B cell (primary cell): ENCODE measurements at places on chromosomes 7 and 10. TPM values are rescaled to one million over a fixed set of nuclear protein-coding genes. Genes with fewer than 3 reads are reported as not detected.

- H3K4me1 ChIP-seq: peaks cover 67% of the 10 kb centered on the region
- no peak for DNase-seq
- no peak overlapping the region for H3K27ac ChIP-seq
- no peaks in the 10 kb centered on the region for H3K27me3 ChIP-seq
Observed at GRCh38 chr10:11238893-11239292, 221.2 kb downstream of the CELF2 start.

Gene WDR86
- 1.5 and 2.4 TPM in 2 replicates for polyA plus RNA-seq

DNA sequence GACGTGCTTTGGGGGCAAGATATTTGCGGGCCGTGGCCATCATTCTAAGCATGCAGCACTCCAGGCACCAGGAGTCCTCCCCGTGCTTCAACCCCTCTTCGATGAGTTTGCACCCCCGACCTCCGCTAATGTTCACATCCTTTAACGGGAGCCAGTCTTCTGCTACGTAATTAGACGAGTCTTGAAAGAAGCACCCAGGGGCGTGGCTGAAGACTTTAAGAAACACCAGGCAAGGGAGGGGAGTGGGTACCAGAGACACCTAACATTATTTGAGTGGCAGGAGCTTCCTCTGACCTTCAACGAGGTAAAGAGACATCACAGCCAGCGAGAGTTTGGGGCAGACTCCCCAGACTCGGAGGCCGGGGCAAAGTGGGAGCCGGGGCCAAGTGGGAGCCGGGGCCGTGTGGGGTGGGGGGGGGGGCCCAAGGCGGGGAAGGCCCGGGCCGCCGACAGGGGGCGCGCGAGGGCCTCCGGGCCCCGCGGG is 31.1 kb upstream of the TOMM7 start:
- H3K27ac ChIP-seq: peak overlapping the region; percentile 14
- DNase-seq: peak; percentile 84
- H3K4me3 ChIP-seq: peak overlapping the region; percentile 80
- H3K36me3 ChIP-seq: no peaks in the 10 kb centered on the region
- H3K4me1 ChIP-seq: peaks cover 17% of the 10 kb centered on the region

DNA sequence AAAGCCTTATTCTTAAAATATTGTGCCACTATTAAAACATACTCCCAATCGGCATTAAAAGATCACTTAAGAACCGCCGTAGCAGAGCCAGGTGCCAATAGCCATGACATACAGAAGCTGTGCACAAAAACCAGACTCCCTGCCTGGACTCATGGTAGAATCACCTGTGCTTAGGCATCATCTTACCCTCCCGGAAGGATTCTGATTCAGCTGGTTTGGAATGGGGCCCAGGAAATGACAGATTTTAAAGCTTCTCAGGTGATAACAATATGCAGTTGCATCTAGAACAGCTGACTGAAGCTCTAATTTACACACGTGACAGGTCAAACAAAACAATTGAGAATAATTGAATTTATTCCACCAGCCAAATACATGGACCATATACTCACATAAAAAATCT is 10.7 kb downstream of the A1CF start:
- no peak overlapping the region for H3K4me3 ChIP-seq
- H3K4me1 ChIP-seq: no peaks in the 10 kb centered on the region
- H3K27ac ChIP-seq: no peak overlapping the region
- no peak for DNase-seq
- H3K27me3 ChIP-seq: no peaks in the 10 kb centered on the region

Gene ZNF503
- polyA plus RNA-seq: 0.04 and 0.16 TPM in 2 replicates

Gene NUDT1
- polyA plus RNA-seq: 15.6 and 21.1 TPM in 2 replicates

DNA sequence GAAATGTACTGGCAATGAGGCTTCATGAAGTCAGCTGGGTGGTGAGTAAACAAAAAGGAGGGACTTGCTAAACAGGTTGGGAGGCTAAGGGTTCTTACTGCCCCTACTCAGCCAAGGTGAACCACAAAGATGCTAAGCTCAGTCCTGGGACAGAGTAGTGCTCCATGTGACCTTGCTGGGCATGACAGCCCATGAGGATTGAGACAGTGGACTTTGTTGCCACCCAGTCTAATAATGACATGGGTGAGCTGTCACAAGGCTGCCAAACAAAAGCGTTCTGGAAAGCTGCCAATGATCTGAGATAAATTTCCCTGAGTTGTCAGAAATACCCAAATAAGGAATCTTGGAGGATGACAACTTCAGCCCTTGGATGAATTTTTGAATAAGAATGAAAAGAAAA is 75.2 kb downstream of the CLEC2L start:
- no peaks in the 10 kb centered on the region for H3K4me1 ChIP-seq
- H3K4me3 ChIP-seq: no peak overlapping the region
- no peaks in the 10 kb centered on the region for H3K27me3 ChIP-seq
- H3K27ac ChIP-seq: no peak overlapping the region
- peaks cover 7% of the 10 kb centered on the region for H3K36me3 ChIP-seq
- no peak for DNase-seq

Gene IGF2BP3
- 0.50 and 0.63 TPM in 2 replicates for polyA plus RNA-seq

DNA sequence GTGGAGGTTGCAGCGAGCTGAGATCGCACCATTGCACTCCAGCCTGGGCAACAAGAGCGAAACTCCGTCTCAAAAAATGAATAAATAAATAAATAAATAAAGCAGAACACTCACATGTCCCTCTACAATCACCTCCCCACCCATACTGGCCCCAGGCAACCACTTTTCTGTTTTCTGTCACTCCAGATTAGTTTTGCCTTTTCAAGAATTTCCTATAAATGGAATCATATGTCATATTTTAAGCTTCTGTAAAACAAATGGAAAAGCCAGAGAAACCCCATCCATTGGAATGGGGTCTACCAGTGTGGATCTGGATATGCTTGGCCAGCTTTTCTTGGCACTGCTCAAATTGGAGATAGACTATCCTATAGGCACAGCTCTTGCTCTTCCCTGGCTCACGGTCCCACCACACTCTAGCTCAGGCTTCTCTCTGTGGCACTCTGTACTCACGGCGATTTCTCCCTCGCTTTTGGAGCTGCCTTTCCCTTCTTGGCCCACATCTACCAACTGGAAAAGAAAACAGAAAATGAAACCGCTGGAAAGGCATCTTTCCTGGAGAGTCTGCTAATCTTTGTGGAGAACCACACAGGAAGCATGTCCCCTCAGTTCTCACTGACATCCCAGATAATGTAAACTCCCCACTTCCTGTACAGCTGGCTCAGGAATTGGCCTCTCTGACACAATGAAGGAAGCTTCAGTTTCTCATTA is 210.1 kb downstream of the JCAD start:
- no peak for DNase-seq
- H3K4me1 ChIP-seq: no peaks in the 10 kb centered on the region
- H3K36me3 ChIP-seq: no peaks in the 10 kb centered on the region
- H3K4me3 ChIP-seq: no peak overlapping the region

Gene HYAL4
- polyA plus RNA-seq: 0.42 TPM in 1 of 2 replicates, not detected in the other

- no peak overlapping the region for H3K4me3 ChIP-seq
- H3K36me3 ChIP-seq: peaks cover 4% of the 10 kb centered on the region
- peaks cover 2% of the 10 kb centered on the region for H3K27me3 ChIP-seq
- DNase-seq: no peak
Observed at GRCh38 chr10:100485366-100485765, 22.6 kb downstream of the WNT8B start.

DNA sequence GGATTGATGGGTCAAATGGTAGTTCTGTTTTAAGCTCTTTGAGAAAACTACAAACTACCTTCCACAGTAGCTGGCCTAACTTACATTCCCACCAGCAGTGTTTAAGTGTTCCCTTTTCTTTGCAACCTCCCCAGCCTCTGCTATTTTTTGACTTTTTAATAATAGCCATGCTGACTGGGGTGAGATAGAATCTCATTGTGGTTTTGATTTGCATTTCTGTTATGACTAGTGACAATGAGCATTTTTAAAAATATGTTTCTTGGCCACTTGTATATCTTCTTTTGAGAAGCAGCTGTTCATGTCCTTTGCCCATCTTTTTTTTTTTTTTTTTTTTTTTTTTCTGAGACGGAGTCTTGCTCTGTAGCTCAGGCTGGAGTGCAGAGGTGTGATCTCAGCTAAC is 155.2 kb upstream of the BMPER start:
- no peak overlapping the region for H3K27ac ChIP-seq
- no peak for DNase-seq
- no peak overlapping the region for H3K4me3 ChIP-seq
- H3K4me1 ChIP-seq: no peaks in the 10 kb centered on the region
- no peaks in the 10 kb centered on the region for H3K27me3 ChIP-seq

DNA sequence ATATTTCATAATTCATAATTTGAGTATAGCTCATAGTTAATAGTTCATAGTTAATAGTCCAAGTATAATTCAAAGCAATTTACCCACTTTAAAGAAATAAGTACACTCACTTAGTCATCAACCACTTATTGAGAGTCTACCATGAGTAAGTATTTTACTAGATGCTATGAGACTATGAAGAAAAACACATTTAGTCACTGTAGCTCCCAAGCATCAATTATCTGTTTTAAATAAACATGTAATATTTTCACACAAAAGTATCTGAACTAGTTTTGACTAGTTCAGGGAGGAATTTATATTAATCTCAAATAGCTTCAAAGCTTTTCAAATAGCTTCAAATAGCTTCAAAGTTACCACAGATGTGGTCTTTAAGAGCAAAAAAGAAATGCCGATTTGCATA is 119.2 kb downstream of the ANK3 start:
- peaks cover 8% of the 10 kb centered on the region for H3K4me1 ChIP-seq
- H3K4me3 ChIP-seq: no peak overlapping the region
- H3K36me3 ChIP-seq: no peaks in the 10 kb centered on the region
- no peak overlapping the region for H3K27ac ChIP-seq

Gene TMEM176B
- polyA plus RNA-seq: 0.76 and 1.4 TPM in 2 replicates

GRCh38 chr7:92678291-92678920 is 88.2 kb upstream of the FAM133B start:
- no peak for DNase-seq
- H3K27me3 ChIP-seq: no peaks in the 10 kb centered on the region
- no peaks in the 10 kb centered on the region for H3K36me3 ChIP-seq
- H3K4me3 ChIP-seq: no peak overlapping the region
- no peak overlapping the region for H3K27ac ChIP-seq

Gene HDAC9
- 49.1 and 86.1 TPM in 2 replicates for polyA plus RNA-seq

Gene UNC5B
- not detected in 2 replicates for polyA plus RNA-seq

GRCh38 chr7:131008840-131009711 is 275.1 kb upstream of the KLF14 start:
- H3K27ac ChIP-seq: peak overlapping the region; percentile 86
- H3K27me3 ChIP-seq: no peaks in the 10 kb centered on the region
- no peaks in the 10 kb centered on the region for H3K36me3 ChIP-seq
- DNase-seq: no peak
- H3K4me3 ChIP-seq: no peak overlapping the region

- no peaks in the 10 kb centered on the region for H3K4me1 ChIP-seq
- no peak overlapping the region for H3K4me3 ChIP-seq
- H3K36me3 ChIP-seq: no peaks in the 10 kb centered on the region
- peaks cover 16% of the 10 kb centered on the region for H3K27me3 ChIP-seq
- DNase-seq: no peak
- no peak overlapping the region for H3K27ac ChIP-seq
Observed at GRCh38 chr7:151109094-151110048, 23.1 kb downstream of the AGAP3 start.

- DNase-seq: no peak
- H3K4me3 ChIP-seq: no peak overlapping the region
- H3K4me1 ChIP-seq: no peaks in the 10 kb centered on the region
- no peaks in the 10 kb centered on the region for H3K27me3 ChIP-seq
Observed at GRCh38 chr10:110373059-110373458, 68.3 kb upstream of the SMNDC1 start.

Gene TYW1B
- polyA plus RNA-seq: 4.4 and 6.8 TPM in 2 replicates

Gene IFIT1B
- polyA plus RNA-seq: not detected in 2 replicates
